ENCODE measurements at places on chromosomes 5 and 9.
A peak's percentile ranks its signal among the peaks of the same experiment; 100 is the strongest.

DNA sequence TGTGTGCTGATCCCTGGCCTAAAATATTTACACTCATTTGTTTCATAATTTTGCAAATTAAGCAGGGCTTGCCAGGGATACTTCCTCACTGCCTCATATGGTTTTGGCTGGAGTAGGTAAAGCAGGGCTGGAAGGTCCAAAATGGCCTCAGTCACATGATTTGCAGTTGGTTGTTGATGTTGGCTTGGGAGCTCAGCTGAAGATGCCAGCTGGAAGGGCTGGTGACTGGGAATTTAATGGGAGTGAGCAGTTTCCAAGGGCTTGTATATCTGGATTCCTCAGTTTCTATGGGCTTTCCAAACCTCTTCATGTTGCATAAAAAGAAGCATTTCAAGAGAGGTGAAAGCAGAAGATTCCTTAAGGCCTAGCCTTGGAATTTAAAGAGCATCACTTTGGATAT is 729.3 kb downstream of the CDH18 start:
- no peak overlapping the region for H3K4me3 ChIP-seq
- H3K27ac ChIP-seq = no peak overlapping the region
- H3K27me3 ChIP-seq = no peaks in the 10 kb centered on the region
- no peaks in the 10 kb centered on the region for H3K4me1 ChIP-seq
- H3K36me3 ChIP-seq = no peaks in the 10 kb centered on the region
- no peak for DNase-seq

GRCh38 chr9:124770359-124771020 is 621 bp downstream of the NR6A1 start:
- no peaks in the 10 kb centered on the region for H3K36me3 ChIP-seq
- H3K4me1 ChIP-seq = peaks cover 11% of the 10 kb centered on the region
- no peak overlapping the region for H3K27ac ChIP-seq
- peaks cover 28% of the 10 kb centered on the region for H3K27me3 ChIP-seq
- H3K4me3 ChIP-seq = peak overlapping the region; percentile 71

DNA sequence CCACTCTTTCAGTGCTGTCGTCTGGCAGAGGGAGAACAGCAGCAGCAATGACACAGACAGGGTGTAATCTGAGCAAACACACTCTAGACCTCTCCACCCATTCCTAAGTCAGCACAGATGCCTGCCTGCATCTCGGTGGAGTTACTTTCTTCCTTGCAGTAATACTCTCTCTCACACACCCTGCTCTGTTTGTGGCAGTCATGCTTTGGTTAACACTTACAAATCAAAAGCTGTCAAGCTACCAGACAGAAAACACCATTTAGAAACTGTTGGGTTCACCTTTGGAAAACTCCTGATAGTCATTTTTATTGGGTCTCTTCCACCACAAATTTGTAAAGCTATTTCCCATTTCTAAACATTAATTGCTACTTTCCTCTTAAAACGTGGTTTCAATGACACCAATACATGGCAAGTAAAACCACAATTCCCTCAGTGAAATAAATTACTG is 27.3 kb downstream of the LHFPL2 start:
- no peak for DNase-seq
- no peaks in the 10 kb centered on the region for H3K36me3 ChIP-seq
- H3K4me3 ChIP-seq = no peak overlapping the region
- H3K27me3 ChIP-seq = no peaks in the 10 kb centered on the region
- peaks cover 19% of the 10 kb centered on the region for H3K4me1 ChIP-seq
- no peak overlapping the region for H3K27ac ChIP-seq

- no peak for DNase-seq
- H3K4me1 ChIP-seq = peaks cover 41% of the 10 kb centered on the region
- H3K27ac ChIP-seq = no peak overlapping the region
- no peaks in the 10 kb centered on the region for H3K27me3 ChIP-seq
- peaks cover 11% of the 10 kb centered on the region for H3K36me3 ChIP-seq
- H3K4me3 ChIP-seq = no peak overlapping the region
Measured at GRCh38 chr9:126336736-126337325, 10.2 kb downstream of the MVB12B start.

- H3K27ac ChIP-seq = no peak overlapping the region
- no peaks in the 10 kb centered on the region for H3K4me1 ChIP-seq
- DNase-seq = no peak
- H3K4me3 ChIP-seq = no peak overlapping the region
Measured at GRCh38 chr9:130425741-130426466, 18.9 kb upstream of the ASS1 start.

DNA sequence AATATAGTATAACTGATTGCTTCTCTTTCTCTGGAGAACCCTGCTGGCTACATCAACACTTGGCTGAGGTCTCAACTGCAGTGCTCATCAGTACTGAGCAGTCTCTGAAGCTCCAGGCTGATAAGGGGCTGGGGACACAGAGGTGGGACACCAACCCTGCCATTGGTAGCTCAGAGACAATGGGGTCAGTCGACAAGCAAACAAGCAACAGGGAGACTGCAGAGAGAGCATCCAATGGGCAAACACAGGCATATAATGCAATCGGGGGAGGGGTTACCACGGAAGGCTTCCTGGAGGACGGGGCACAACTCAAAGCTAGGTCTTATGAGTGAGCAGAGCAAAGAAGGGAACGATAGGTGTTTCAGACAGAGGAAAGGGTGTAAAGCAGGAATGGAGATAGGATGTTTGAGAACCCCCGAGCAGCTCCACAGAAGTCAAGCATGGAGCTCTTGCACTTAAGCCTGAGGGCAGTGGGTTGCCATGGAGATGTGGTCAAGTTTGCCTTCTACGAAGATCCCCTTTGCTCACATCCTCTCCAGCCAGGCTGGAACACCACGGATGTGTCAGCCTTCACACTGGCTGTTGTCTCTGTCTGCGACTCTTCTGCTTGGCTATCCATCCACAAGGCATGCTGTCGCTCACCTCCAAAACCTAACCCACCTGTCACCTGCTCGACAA is 21.5 kb upstream of the AKNA start:
- DNase-seq = peak; percentile 72
- peaks cover 17% of the 10 kb centered on the region for H3K36me3 ChIP-seq
- no peak overlapping the region for H3K4me3 ChIP-seq
- no peak overlapping the region for H3K27ac ChIP-seq
- peaks cover 19% of the 10 kb centered on the region for H3K4me1 ChIP-seq
- H3K27me3 ChIP-seq = no peaks in the 10 kb centered on the region

DNA sequence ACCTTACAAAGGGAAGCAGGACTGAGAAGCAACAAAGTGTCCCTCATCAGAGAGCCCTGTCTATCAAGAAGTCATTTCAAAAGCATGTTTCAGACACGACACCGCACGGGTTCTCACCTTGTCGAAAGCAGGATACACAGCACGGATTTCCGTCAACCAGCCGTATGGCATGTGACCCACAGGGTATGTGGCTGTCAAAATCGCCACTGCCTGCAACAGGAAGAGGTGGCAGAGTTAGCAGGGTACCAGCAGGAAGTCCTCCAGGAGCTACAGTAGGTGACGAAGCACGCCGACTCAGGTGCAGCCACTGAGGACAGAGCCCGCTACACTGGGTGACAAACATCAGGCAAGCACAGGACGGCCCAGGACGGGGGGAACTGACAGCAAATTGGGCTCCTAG is 81.2 kb downstream of the OTULIN start:
- no peak overlapping the region for H3K27ac ChIP-seq
- H3K27me3 ChIP-seq = no peaks in the 10 kb centered on the region
- H3K36me3 ChIP-seq = peaks cover 46% of the 10 kb centered on the region
- DNase-seq = no peak
- no peaks in the 10 kb centered on the region for H3K4me1 ChIP-seq

- no peak overlapping the region for H3K27ac ChIP-seq
- no peaks in the 10 kb centered on the region for H3K36me3 ChIP-seq
- H3K4me3 ChIP-seq = no peak overlapping the region
- H3K4me1 ChIP-seq = peaks cover 5% of the 10 kb centered on the region
Measured at GRCh38 chr9:100413839-100414420, 13.0 kb upstream of the MSANTD3 start.

DNA sequence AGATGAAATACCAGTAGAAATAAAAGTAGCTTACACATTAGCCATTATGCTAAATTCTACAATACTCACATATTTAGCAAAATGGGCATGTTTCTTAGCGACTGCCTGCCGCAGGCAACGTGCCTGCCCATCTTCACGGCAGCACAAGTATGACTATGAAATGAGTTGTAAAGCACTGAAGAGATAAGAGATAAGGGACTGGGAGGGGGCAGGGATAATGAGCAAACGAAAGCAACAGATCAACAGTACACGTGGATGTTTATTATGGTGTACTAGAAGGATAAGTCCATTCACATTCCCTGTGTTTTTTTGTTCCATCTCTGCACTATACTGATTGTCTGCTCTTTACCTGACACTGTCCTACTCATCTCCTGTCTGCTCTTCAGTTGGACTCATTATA is 44.1 kb upstream of the KCNN2 start:
- no peak overlapping the region for H3K27ac ChIP-seq
- H3K4me1 ChIP-seq = no peaks in the 10 kb centered on the region
- H3K4me3 ChIP-seq = no peak overlapping the region
- no peaks in the 10 kb centered on the region for H3K27me3 ChIP-seq
- no peaks in the 10 kb centered on the region for H3K36me3 ChIP-seq
- no peak for DNase-seq

GRCh38 chr5:137264041-137264440 is 235.1 kb downstream of the SPOCK1 start:
- H3K4me1 ChIP-seq = peaks cover 15% of the 10 kb centered on the region
- no peak overlapping the region for H3K27ac ChIP-seq
- H3K36me3 ChIP-seq = no peaks in the 10 kb centered on the region
- DNase-seq = no peak

DNA sequence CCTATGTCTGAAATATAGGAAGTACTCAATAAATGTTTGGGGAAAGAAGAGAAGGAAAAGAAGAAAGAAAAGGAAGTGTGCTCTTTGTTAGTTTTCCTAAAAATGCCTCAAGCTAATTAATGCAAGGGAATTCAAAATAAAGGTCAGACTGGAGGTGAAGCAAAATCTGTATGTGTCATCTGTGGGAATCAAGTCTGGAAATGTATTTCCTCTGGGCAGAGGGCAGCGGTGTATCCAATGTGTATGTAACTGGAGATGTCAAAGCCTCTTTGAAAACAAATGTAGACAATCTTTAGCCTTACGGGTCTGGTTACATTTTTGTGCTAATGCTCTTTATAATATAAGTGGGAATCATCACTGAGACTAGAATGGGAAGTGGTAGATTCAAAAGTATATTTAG is 471.4 kb downstream of the MAN2A1 start:
- no peak overlapping the region for H3K4me3 ChIP-seq
- no peaks in the 10 kb centered on the region for H3K36me3 ChIP-seq
- no peak for DNase-seq
- H3K4me1 ChIP-seq = no peaks in the 10 kb centered on the region
- H3K27me3 ChIP-seq = no peaks in the 10 kb centered on the region

DNA sequence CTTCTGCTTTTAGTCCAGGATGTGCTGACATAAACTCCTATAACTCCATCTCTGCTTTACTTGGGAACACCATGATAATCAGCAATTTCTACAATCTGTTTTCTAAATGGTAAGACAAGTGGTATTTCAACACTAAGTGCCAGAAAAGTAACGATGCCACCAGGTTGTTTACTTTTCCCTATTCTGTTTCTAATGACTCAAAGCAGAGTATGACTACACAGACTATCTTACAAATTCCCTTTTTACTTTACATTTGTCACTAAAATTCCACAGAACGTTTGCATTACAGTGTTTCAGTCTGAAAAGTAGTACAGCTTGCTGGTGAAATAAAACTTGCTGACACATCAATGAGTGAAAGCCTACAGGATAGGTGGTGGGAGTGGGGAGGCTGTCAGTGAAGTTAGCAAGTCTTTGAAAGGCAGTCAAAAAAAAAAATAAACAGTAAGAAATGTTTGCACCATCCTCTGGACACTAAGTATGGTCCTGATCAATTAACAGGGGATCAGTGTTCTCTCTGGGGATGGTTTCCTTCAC is 186.5 kb downstream of the LURAP1L start:
- H3K27ac ChIP-seq = no peak overlapping the region
- H3K36me3 ChIP-seq = no peaks in the 10 kb centered on the region
